ENCODE measurements at places on chromosomes 1 and 21.

DNA sequence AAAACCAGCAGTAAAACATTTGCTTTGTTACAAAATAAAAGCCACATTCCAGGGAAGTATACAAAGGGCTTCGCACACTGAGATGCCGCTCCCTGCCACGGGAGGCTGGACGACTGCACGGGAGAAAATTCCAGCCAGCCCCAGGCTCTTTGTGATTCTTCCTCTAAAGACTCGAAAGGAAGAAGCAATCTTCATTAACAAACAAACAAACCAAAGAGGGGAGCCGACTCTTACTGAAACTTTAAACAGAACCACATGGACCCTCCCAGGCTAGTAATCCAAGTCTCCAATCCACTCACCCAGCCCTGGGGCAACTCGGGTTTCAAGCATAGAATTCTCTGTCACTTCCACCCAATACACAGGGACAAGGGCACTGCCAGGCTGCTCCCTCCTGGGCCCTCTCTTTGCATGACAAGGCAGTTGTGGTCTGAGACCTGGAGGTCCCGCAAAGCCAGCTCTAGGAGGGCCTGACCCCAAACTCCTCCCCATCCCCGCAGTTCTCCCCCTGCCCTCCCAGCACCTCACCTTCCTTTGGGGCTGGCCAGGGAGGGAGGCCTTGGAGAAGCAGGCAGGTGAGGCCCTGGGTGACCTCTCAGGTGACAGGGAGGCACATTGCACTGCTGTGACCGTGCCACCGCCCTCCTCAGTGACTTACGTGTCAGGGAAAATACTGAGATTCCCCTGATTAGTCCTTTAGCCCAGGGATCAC lies 26.6 kb upstream of the COL18A1 start:
- DNase-seq = no peak

GRCh38 chr1:28417441-28417922 lies 47.9 kb downstream of the PHACTR4 start:
- DNase-seq = peak; percentile 32

DNA sequence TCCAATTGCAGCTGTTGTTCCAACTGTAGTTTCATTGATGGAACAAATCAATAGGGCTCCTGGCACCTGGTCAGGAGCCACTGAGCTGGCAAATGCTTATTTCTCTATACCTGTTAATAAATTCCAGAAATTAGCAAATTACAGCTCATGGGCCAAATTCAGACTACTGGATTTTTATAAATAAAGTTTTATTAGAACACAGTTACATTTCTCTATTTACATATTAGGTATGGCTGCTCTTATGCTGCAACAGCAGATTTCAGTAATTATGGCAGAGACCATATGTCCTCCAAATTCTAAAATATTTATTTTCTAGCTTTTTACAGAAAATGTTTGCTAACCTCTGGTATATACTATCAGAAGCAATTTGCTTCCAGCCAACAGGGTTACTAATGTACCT lies 47.8 kb downstream of the DUSP10 start:
- DNase-seq = no peak

GRCh38 chr21:43949499-43950208 lies 62.5 kb upstream of the TRAPPC10 start:
- no peak for DNase-seq

Measured in inflammatory macrophage treated with lipopolysaccharide for 1 hour (primary cell).